ENCODE measurements at places on chromosomes 12 and 14.

DNA sequence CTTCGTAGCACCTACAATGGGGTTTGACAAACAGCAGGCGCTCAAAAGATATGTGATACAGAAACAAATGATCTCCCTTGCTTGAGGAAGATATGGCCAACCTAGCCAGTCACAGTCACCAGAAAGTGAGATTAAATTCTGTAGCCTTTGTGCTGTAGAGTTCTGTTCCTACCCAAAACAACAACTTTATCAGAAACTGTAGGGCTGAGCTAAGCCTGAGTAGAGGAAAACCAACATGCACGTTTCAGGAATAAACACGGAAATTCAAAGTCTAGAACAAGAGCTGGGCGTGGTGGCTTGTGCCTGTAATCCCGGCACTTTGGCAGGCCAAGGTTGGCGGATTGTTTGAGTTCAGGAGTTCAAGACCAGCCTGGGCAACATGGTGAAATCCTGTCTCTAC lies 23.0 kb downstream of the AICDA start:
- no peak for DNase-seq

DNA sequence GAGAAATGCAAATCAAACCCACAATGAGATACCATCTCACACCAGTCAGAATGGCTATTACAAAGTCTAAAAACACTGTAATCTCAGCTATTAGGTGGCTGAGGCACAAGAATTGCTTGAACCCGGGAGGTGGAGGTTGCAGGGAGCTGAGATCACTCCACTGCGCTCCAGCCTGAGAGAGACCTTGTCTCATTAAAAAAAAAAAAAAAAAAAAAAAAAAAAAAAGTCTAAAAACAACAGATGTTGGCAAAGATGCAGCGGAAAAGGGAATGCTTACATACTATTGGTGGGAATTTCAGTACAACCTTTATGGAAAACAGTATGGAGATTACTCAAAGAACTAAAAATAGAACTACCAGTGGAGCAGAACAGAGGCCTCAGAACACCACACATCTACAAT lies 19.0 kb upstream of the ATF7 start:
- no peak for DNase-seq

DNA sequence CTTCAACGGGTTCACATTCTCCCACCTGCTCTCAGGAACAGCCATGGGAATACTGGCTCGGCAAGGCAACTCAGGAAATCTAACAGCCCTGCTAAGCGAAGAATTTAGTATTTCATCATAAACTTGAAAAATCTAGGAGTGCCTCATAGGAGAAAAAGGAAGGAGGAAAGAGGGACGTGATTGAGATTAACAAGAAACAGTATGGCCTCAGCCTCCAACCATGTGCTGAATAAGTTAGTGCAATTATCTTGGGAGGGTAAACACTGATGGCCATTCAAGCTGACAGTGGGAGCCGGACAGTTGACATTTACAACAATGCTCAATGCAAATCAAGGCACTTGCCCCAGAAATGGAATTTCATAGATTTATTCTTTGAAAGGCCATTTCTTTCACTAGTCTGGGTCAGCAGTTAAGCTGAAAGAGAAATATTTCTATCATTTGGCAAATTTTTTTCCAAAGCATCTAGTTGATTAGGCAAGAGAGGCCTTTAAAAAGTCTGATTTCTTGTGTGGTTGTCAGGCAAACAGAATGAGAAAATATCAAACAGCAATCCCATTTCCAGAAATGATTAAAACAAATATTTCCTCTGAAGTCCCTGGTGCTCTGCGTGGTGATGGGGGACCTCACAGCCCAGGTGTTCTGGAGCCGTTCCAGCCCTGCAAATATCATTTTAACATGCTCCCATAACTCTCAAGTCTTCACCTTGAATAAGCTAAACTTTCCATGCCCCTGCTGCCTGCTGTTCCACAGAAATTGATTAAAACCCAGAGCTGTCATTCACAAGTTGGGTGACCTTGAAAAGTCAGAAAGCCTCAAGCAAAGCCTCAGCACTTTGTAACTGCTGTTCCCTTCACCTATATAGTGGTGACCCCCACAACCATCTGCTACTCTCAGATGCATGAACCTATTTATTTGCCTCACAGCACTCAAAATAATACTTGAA lies 121.6 kb downstream of the PHLDA1 start:
- DNase-seq, result peak; percentile 65

- no peak for DNase-seq
Observed at GRCh38 chr14:88866305-88866704, 41.9 kb downstream of the TTC8 start.

GRCh38 chr12:2645460-2645859 lies 149.3 kb upstream of the FKBP4 start:
- no peak for DNase-seq
